Urinary bladder (tissue), 4 donors: ENCODE measurements at places on chromosomes 1 and 21. TPM values are rescaled to one million over a fixed set of nuclear protein-coding genes. Genes with fewer than 3 reads are reported as not detected.

GRCh38 chr1:157878059-157878458 lies 36.5 kb upstream of the CD5L start:
- DNase-seq: no peak

GRCh38 chr1:180642781-180643180 lies 11.0 kb downstream of the XPR1 start:
- no peak for DNase-seq

TSSK3 gene
- 0.79 TPM for total RNA-seq

PDIK1L gene
- 18.6 TPM for total RNA-seq

GRCh38 chr1:38061883-38062328 lies 15.3 kb upstream of the POU3F1 start:
- DNase-seq: no peak

AK4 gene
- 12.5 TPM for total RNA-seq

ATP8B2 gene
- total RNA-seq: 42.2 TPM

HSD3B2 gene
- total RNA-seq: not detected

DNA sequence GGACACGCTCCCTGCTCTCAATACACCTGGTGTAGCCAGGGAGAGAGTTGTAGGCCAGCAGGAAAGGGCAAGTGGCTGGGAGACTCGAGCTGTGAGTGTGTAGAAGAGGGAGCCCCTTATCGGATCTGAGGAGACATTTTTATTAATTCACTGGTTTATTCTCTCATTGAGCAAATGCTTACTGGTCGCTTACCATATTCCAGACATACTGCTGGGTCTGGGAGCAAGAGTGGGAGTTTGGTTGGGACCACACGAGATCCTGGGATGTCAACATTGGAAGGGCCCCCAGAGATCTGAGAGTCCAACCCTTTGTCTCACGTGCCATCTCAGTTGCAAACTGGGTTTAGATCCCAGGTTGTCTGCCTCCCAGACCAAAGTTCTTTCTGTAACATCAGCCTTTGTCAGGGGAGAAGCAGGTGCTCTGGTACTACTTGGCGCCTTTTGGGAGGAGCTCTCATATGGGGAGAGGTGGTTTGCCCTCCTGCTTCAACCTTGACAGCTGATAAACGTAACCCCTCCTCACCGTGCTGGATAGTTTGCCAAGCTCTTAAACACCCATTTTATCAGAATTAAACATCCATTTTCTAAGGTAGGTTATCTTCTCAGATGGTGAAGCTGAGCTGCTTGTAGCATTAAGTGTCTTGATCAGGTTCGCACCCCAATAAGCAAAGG lies 742 bp downstream of the TMEM222 start:
- no peak for DNase-seq

TRAF5 gene
- 63.8 TPM for total RNA-seq

DNA sequence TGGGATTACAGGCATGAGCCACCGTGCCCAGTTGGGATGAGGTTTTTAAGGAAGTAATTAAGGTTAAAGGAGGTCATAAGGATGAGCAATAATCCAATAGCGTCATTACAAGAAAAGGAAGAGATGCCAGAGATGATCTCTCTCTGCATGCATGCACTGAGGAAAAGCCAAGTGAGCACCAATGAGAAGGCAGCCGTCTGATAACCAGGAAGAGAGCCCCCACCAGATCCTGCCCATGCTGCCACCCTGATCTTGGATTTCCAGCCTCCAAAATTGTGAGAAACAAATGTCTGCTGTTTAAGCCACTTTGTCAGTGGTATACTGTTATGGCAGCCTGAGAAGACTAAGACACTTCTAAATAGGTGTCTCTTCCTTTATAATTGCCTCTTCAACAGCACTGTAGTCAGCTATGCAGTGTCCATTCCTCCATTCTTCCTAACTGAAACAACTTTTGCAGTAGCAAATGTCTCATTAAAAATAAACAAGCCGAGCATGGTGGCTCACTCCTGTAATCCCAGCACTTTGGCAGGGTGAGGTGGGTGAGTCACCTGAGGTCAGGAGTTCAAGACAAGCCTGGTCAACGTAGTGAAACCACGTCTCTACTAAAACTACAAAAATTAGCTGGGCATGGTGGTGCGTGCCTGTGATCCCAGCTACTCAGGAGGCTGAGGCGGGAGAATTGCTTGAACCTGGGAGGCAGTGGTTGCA lies 216.2 kb upstream of the RUNX1 start:
- no peak for DNase-seq

GJA4 gene
- 15.6 TPM for total RNA-seq

- DNase-seq: no peak
These were observed 478 bp downstream of the C2CD2 start for GRCh38 chr21:41953249-41953830.

SLC44A3 gene
- total RNA-seq: 11.8 TPM

CAMK2N1 gene
- total RNA-seq: 17.1 TPM

DNA sequence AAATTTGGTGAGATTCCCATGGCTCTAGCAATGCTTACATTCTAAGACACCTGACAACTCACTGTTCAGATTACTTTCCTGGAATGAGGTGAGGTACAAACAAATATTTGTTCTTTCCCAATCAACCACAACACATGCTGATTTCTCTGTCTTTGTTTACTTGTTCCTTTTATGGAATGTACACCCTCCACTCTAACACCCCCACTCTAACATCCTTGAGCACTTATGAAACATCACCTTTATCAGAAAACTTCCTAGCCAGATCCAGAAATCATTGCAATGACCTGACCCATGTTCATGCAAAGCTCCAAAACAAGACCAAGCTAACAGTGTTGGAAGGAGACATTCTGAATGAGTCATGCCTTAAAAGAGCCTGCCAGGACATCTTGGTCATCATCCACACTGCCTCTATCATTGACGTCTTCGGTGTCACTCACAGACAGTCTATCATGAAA lies 35.5 kb downstream of the HSD3B1 start:
- DNase-seq: no peak

OR2AK2 gene
- total RNA-seq: not detected

- no peak for DNase-seq
These were observed 263.4 kb downstream of the TTLL7 start for GRCh38 chr1:83735526-83735925.

AXDND1 gene
- 1.7 TPM for total RNA-seq

FGR gene
- total RNA-seq: 3.4 TPM

DNA sequence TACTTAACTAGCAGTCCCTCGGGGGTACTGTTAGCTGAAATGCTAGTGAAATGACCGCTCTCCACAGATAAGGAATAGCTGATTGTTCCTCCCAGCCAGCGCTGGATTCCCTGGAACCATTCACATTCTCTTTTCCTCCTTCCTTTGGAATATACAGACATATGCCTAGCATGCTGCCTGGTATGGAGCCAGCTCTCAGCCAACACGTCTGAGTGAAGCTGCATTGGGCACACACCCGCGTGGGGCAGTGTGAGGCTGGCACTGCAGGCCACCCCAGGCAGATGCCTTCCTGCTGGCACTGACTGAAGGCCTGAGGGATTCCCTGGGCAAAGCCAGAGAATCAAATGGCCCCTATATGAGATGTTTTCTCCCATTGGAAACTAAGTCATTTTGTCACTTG lies 66.7 kb downstream of the TLR5 start:
- DNase-seq: no peak
